ENCODE measurements at places on chromosomes 7 and 10. TPM values are rescaled to one million over a fixed set of nuclear protein-coding genes. Genes with fewer than 3 reads are reported as not detected.
A peak's percentile ranks its signal among the peaks of the same experiment; 100 is the strongest.

The TMEM213 gene
- total RNA-seq: not detected

The NEUROG3 gene
- not detected for total RNA-seq

The DLD gene
- total RNA-seq: 133 TPM

The FUOM gene
- total RNA-seq: 8.0 TPM

The RELN gene
- 7.5 TPM for total RNA-seq

The CCDC172 gene
- not detected for total RNA-seq

The CRYGN gene
- not detected for total RNA-seq

The OR2A1 gene
- 0.36 TPM for total RNA-seq

DNA sequence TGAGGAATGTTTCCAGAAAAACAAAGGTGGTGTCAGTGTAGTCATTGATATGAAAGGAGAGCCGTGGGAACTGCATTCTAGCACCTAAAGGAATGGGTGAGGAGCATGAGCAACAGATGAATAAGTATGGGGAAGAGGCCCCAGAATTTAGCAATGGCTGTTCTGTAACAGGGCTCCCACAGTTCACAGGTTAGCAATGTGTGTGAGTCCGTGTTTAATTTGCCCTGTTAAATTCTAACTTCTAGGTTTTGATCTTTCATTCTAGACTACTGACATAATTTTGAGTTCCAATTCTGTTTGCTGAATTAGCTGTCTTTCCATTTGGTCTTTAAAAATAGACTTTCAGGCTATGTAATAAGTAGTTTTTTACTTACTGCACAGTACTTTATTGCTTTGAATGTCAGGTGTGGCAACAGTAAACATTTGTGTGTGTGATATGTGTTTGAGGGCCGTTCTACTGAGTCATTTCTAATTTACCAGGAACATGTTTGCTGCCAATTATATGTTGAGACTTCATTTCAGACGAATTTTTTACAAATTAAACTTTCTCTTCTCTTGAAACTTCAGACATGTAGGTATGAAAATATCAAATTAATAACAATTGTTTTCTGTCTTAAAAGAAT, 8.8 kb downstream of the STK17A start:
- no peak overlapping the region for H3K27ac ChIP-seq
- DNase-seq: no peak
- no peaks in the 10 kb centered on the region for H3K27me3 ChIP-seq

GRCh38 chr10:97066877-97067555, 118.7 kb downstream of the SLIT1 start:
- H3K27me3 ChIP-seq: no peaks in the 10 kb centered on the region
- no peak overlapping the region for H3K27ac ChIP-seq
- H3K36me3 ChIP-seq: no peaks in the 10 kb centered on the region
- no peak for DNase-seq

DNA sequence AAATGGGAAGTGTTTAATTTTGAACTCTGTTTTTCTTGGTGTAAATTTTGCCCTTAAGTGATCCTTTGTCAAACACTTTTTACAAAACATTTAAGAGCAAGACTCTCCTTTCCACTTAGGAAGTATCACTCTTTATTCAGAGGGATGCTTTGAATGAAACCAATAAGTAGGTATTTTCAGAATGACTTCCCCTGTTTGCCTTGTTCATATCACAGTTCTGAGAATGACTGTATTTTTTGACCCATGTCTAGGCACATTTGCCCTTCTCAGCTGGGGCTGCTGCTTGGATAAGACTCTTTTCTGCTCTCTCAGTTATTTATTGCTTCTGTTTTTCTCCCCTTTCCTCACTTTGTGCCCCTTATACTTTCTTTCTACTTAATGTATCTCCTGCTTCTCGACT, 98.2 kb downstream of the CCNY start:
- no peaks in the 10 kb centered on the region for H3K4me1 ChIP-seq
- H3K27ac ChIP-seq: no peak overlapping the region
- no peaks in the 10 kb centered on the region for H3K27me3 ChIP-seq
- DNase-seq: no peak
- H3K36me3 ChIP-seq: no peaks in the 10 kb centered on the region

DNA sequence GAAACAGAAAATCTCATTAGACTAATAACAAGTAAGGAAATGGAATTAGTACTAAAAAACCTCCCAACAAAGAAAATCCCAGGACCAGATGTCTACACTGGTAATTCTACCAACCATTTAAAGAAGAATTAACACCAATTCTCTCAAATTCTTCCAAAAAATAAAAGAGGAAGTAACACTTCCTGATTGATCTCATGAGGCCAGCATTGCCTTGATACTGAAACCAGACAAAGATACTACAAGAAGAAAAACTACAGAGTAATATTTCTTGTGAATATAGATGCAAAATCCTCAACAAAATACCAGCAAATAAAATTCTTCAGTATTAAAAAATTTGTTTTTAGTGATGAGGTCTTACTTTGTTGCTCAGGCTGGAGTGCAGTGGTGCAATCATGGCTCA, 21.3 kb downstream of the GCK start:
- H3K4me3 ChIP-seq: no peak overlapping the region
- DNase-seq: no peak
- H3K27ac ChIP-seq: no peak overlapping the region
- H3K4me1 ChIP-seq: no peaks in the 10 kb centered on the region
- H3K36me3 ChIP-seq: no peaks in the 10 kb centered on the region
- H3K27me3 ChIP-seq: no peaks in the 10 kb centered on the region

DNA sequence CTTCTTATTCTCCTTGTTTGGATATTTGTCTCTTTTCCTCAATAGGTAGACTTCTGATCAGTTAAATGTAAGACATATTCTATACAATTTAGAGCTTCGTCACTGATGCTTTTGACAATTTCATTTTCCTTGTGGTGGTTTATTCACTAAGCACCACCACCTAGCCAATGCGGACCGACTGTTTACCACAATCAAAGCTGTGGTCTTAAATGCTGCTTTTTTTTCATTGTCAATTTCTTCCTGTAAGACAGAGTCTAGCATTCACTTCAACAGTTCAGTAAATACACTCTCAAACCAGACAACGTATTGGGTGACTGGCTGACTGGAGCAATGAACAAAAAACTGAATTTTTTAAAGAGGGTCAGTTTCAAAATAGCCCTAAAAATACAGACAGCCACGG, 239.0 kb downstream of the DNAJB6 start:
- no peaks in the 10 kb centered on the region for H3K27me3 ChIP-seq
- H3K4me1 ChIP-seq: no peaks in the 10 kb centered on the region
- no peak overlapping the region for H3K4me3 ChIP-seq
- no peak for DNase-seq
- H3K27ac ChIP-seq: no peak overlapping the region

GRCh38 chr7:55128693-55129394, 110.0 kb downstream of the EGFR start:
- no peak overlapping the region for H3K4me3 ChIP-seq
- peaks cover 89% of the 10 kb centered on the region for H3K4me1 ChIP-seq
- no peaks in the 10 kb centered on the region for H3K27me3 ChIP-seq
- no peaks in the 10 kb centered on the region for H3K36me3 ChIP-seq
- peak overlapping the region; percentile 81 for H3K27ac ChIP-seq
- DNase-seq: peak; percentile 88

DNA sequence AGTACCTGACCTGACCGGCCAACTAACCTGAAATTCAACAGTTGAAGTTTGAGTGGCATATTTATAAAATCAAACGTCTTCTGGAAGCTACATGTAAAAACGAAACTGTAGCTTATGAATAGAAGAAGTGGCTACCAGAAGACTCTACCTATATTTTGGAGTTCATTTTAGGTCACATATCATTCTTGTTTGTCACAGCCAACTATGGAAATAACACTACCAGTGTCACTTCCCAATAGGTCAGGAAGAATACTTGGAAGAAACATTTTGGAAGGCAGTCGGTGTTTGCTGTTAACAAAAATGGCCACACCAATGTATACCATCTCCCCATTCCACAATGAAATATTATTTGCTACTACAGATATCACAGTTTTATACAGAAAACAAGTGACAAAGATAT, 12.6 kb downstream of the TWIST1 start:
- H3K4me1 ChIP-seq: peaks cover 21% of the 10 kb centered on the region
- no peak overlapping the region for H3K4me3 ChIP-seq
- H3K36me3 ChIP-seq: no peaks in the 10 kb centered on the region
- H3K27ac ChIP-seq: no peak overlapping the region

GRCh38 chr7:371119-371778, 81.3 kb downstream of the FOXL3 start:
- H3K4me1 ChIP-seq: no peaks in the 10 kb centered on the region
- peaks cover 8% of the 10 kb centered on the region for H3K27me3 ChIP-seq
- no peak overlapping the region for H3K27ac ChIP-seq
- no peak overlapping the region for H3K4me3 ChIP-seq

DNA sequence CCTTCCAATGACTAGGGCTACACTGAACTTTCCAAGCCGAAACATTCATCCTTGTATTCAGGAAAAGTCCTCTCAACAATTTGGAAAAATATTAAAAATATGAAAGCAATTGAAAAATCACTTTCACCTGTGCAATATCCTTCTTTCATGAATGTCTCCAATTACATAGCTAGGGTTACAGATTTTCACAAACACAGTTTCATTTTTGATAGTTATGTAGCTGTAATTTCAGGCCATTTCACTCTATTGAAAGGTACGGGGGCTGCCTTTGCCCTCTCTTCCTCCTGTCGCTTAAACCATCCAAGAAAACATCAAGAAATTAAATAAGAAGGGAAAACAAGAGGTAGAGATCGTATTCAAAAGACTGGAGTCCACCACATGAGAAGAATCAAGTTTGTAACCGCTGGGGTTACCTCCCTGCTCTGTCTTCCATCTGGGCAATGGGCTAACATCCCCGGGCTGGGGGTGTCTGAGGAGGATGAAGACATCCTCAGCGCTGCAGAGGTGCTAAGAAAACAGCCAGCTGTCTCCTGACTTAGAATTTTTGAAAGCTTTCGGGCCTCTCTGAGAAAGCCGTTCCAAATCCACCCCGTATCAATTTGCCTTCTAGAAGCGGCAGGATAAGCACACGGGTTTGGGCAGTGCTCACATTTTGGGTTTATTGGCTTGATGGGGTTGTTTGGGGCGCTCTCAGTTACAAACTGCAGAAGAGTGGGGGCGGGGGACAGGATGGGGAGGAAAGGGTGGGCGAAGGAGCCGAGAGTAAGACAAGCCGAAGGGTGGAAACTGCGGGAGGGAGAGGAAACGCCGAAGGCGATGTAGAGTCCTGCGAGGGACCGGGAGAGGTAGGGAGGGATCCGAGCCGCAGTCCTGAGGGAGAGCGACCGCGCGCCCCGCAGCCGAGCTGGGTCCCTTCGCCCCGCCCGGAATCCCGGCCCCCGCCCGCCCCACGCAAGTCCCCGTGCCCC, 24.3 kb upstream of the VAX1 start:
- H3K4me3 ChIP-seq: peak overlapping the region; percentile 18
- H3K27me3 ChIP-seq: peaks cover 59% of the 10 kb centered on the region
- DNase-seq: no peak
- H3K27ac ChIP-seq: no peak overlapping the region
- H3K4me1 ChIP-seq: peaks cover 40% of the 10 kb centered on the region

GRCh38 chr10:6047847-6048246, 14.3 kb downstream of the IL2RA start:
- H3K36me3 ChIP-seq: no peaks in the 10 kb centered on the region
- no peak overlapping the region for H3K4me3 ChIP-seq
- peaks cover 3% of the 10 kb centered on the region for H3K4me1 ChIP-seq
- DNase-seq: peak; percentile 54
- no peaks in the 10 kb centered on the region for H3K27me3 ChIP-seq

- H3K4me3 ChIP-seq: no peak overlapping the region
- H3K4me1 ChIP-seq: no peaks in the 10 kb centered on the region
- H3K27me3 ChIP-seq: no peaks in the 10 kb centered on the region
- no peak overlapping the region for H3K27ac ChIP-seq
- no peaks in the 10 kb centered on the region for H3K36me3 ChIP-seq
Observed at GRCh38 chr7:157699357-157700013, 362.7 kb downstream of the DNAJB6 start.
